Activated CD8-positive, alpha-beta memory T cell treated with anti-CD3 and anti-CD28 coated beads for 1 hour (primary cell): ENCODE measurements at places on chromosomes 7 and 10.

DNA sequence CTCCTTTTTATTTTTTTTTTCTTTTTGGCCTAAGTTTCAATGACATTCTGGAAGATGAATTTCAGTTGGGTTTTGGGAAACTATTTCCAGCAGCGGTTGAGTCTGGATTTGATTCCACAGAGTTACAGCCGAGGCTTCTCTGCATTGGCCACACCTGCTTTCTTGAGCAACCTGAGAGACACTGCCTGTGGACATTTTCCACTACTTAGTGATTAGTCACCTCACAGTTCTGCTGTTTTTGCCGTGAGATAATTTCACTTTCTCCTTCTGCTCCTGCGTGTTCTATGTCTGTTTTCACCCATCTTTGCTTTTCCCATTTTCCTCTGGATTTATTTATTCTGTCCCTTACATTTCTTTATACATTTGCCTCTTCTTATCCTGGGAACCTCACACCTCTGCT is 243.0 kb downstream of the BICC1 start:
- DNase-seq: no peak

- no peak for DNase-seq
These were observed 237.6 kb downstream of the KCNMA1 start for GRCh38 chr10:77400033-77400432.

DNA sequence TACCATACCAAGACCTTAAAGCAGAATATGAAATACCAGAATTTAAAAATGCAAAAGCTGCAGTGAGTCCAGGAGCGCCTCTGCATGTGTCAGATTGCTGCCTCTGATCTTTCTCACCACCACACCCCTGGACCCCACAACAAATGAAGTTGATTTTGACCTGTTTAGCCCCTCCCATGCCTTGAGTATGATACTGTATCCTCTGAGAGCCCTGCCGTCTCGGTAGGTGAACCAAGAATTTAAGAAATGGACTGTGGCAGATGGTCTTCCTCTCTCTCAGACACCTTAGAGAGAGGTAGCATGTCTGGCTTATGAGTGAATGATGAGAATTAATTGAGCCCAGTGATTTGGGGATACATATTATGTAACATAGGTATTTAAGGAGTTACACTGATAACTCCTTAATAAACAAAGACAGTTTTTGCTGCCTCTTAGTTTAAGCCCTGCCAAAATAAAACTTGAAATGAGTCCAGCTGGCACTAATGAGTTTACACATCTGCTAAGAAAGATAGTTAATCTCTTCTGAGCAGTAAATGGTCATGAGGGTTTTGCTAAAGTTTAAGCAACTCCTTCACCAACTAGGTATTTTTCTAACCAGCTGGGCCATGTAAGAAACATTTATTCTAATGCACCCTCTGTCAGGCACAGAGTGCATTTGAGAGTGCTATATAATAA is 4.5 kb upstream of the TFPI2 start:
- no peak for DNase-seq

DNA sequence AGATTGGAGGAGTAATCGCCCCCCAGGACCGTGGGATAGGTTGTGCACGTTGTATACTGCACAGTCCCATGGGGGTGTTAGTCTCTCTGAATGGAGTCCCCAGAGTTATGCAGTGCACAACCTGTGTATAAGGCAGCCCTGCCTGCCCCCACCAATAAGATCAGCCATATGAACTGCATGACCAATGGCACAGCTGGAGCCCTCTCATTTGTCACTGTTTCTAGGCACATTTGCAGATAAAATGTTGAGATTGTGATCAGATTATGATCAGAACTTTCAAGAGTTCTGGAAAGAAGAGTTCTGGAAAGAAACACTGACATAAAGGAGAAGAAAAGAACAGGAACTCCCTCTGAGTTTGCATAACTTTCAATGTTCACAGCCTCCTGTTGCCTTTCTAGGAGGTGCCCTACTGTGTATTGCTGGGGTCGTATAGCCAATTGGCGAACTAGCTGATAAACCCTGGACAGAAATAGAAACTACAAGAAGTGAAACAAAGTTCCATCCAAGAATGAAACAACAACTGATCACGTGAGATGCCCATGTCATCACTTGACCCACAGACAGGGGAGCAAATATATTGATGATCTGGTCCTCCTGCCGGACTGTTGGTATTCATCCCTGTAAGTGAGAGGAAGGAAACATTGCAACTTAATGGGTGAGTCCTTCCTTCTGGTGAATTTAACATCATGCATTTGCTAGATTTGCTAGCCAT is 49.6 kb upstream of the TOMM7 start:
- DNase-seq: no peak

DNA sequence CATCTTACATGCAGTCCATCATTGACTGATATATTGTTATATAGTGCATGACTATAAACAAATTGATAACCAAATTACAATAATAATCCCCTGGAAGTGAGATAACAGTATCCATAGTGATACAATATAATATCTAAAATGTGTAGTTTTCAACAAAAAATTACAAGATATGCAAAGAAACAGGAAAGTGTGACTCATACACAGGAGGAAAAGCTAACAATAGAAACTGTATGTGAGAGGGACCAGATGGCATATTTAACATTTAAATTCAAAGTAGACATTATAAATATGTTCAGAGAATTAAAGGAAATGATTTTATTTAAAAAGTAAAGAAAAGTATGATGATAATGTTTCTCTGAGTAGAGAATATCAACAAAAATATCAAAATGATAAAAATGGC is 8.0 kb downstream of the OR9A2 start:
- DNase-seq: no peak

DNA sequence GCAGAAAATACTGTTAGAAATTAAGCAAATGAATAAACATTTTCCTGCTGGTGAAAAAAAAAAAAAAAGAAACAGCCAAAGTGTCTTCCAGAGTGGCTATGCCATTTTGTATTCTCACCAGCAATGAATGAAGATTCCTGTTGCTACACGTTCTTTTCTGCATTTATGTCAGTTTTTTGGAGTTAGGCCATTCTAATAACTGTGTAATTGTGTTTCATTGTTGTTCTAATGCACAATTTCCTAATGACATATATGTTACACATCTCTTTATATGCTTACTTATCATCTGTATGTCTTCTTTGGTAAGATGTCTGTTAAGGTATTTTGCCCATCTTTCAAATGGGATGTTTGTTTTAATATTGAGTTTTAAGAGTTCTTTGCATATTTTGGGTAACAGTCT is 213.7 kb downstream of the ITGB1 start:
- no peak for DNase-seq
